ENCODE measurements at places on chromosomes 5 and 9.

DNA sequence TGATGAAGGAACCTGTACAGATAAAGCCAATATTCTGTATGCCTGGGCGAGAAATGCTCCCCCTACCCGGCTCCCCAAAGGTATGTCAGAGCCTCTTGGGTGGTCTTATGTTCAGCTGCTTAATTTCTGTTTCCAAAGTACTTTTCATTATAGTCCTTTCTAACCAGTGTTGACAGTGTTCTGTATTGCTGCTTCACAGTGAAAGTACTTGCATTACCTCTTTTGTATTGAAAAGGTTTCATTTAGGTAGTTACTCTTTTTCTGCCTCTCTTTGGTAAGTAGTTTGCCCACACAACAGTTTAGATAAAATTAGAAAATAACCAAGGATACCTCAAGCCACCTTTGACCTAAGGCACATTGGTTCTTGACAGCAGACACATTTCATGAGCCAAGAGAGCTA, 169.9 kb downstream of the PAM start:
- DNase-seq, result no peak

DNA sequence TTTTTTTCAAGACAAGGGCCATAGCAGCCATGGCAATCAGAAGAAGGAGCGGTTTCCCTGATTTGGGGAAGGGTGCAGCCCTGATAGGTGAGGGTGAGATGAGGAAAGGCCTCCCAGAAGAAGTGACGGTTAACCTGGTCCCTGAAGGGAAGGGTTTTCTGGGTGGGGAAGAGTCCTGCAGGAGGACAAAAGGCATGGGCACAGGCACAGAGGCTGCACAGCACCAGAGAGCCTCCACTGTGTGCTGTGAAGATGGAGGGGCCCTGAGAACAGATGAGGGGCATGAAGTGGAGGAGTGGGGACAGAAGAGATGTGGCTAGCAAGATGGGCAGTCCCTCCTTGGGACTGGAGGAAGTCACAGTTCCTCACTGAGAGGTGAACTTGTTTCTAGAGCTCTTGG, 46.3 kb upstream of the CXCL14 start:
- no peak for DNase-seq

DNA sequence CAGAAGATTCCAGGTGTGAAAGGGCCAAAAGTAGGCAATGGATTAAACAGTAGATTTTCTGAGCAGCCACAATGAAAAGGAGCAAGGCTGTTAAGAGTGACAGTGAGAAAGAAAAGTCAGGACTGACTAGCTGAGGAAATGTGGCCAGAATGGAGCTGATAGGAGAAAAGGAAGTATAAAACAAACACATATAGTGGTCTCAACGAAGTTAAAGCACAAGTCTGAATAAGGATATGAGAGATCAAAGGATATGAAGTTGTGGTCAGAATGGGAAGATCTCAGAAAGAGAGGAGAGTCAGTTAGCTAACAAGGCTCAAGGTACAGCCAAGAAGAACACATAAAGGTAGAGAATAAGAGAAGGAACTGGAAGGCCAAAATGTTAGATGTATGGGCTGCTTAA, 39.9 kb downstream of the FNIP1 start:
- DNase-seq, result no peak

DNA sequence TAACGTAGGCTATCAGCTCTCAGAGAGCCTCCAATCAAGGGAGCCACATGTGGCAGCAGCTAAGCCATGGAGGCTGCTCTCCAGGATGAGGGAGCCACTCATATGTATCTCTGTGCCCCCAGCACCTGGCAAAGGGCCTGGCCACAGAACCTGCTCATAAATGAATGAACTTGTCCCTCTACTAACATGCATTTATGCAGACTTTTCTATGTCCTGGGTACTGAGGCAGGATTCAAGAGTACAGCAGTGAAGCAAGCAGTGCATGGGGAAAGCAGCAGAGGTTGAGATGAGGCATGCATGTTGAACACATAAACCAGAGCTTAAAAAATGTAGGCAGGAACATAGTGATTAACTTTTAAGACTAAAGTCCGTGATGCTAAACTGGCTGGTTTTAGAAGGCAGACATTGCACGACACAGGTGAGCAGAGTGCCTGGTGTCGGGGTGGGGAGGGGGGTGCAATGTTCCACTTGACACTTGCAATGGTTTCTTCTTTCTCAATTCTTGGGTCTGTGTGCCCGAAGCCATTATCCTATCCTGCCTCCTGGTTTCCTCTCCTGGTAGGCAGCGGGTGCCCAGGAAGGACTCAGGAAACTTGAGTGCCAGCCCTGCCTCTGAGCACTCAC, 142.8 kb upstream of the ALDH1B1 start:
- no peak for DNase-seq

DNA sequence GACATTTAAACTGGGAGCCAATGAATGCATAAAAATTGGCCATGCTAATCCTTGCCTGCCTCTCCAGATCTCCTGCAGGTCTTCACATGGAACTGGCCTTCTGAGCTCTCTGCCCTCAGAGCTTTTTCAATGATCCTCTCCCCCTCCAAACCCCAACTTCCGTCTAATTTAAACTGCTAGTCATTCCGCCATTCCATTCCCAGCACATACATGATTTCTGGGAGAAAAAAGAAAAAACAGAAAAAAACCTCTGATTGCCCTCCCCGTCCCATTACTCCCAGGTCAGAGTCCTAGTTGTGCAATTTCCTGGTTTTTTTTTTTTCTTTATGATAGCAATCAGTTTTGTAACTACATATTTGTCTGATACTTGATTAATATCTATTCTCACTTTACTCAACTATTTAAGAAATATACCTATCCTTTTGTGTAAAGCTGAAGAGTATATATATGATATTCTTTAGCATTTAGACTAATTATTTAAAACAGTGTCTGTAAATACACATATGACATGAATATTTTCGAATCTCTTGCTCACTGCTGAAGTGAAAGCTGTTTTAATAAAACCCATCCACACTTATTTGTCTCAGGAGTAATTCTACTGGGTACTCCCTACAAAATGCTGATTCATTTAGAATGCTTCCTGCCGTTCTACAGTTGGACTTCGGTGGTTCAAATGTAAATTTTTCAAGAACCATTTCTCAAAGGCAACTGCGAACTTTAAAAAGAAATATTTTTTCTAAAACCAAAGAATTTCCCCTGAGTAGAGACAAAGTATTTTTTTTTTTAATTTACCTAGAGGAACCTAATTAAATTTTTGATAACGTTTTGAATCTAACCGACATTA, 1.6 kb downstream of the HINT1 start:
- DNase-seq, result no peak

- DNase-seq, result no peak
Measured at GRCh38 chr5:109161914-109162683, 247.7 kb downstream of the PJA2 start.

DNA sequence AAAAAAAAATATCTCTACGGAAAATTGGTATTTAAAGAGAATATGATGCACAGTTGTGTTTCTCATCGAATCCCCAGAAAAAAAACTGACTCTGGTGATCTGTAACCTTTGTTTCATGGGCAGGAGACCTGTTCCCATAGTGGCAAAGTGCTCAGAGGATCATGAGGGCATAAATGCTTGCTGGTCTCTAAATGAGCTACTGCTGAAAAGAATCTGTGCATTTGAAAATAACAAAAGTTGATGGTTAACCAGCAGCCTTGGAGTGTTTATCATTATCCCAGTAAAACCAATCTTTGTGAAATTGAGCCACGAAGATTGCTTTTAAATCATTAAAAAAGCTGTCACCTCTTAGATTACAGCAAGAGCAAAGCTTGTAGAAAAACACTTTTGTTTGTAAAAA, 775.4 kb downstream of the MTRR start:
- no peak for DNase-seq

GRCh38 chr5:112203229-112203628, 215.8 kb downstream of the EPB41L4A start:
- DNase-seq, result no peak

GRCh38 chr5:66850354-66851075, 254.3 kb downstream of the MAST4 start:
- DNase-seq, result no peak

DNA sequence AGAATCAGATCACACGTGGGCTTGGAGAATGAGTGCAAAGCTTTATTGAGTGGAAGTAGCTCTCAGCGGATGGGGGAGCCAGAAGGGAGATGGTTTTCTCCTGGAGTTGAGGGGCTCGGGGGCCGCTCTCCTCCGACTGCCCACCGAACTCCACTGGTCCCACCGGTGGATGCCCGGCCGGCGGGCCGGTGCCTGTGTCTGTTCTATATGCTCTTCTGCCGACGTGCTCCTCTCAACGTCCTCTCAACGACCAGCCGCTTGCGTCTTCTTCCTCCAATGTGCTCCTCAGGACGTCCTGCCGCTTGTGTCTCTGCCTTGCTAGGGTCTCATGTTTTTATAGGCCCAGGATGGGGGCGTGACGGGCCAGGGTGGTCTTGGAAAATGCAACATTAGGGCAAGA, 161.9 kb downstream of the MUSK start:
- DNase-seq, result no peak

DNA sequence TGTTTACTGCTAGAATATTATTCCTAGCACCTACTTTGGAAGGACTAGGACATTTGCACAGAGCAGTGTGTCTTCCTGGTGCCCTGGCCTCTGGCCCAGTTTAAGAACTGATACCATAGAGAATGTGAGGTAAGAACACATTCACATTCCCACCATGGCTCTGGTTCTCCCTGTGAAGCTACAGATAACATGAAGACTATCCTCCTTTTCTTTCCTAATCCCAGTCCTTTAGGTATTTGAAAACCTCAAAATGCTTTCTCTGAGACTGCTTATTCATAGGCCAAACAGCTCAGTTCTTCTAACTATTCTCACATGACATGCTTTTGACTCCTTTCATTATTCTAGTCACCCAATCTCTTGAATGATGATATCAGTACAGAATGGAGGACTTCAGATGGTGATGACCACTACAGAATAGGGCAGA, 11.9 kb downstream of the FAM219A start:
- no peak for DNase-seq

GRCh38 chr9:5062631-5063030, 77.6 kb downstream of the JAK2 start:
- no peak for DNase-seq

GRCh38 chr9:19231126-19231903, 822 bp downstream of the DENND4C start:
- peak; percentile 22 for DNase-seq

- no peak for DNase-seq
Measured at GRCh38 chr5:128877476-128877875, 87.8 kb upstream of the SLC27A6 start.

DNA sequence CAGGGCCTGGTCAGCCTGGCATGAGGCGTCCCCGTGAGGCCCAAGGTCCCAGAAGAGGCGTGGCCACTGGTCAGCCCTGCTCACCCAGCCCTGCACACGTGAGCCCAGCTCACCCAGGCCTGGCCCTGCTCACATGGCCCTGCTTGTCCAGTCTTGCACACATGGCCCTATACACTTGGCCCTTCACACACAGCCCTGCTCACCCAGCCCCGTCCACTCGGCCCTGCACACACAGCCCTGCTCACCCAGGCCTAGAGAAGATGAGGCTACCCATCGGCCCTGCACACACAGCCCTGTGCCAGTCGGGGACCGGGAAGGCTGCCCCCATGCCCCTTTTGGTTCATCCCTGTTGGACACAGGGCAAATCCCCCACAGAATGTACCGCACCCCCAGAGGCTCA, 28.4 kb downstream of the ZDHHC11B start:
- DNase-seq, result no peak

GRCh38 chr9:130422546-130422945, 22.2 kb upstream of the ASS1 start:
- no peak for DNase-seq

GRCh38 chr9:128091144-128091543, 23.1 kb downstream of the SLC25A25 start:
- no peak for DNase-seq

- peak; percentile 34 for DNase-seq
Measured at GRCh38 chr9:104903609-104904008, 24.3 kb downstream of the ABCA1 start.

DNA sequence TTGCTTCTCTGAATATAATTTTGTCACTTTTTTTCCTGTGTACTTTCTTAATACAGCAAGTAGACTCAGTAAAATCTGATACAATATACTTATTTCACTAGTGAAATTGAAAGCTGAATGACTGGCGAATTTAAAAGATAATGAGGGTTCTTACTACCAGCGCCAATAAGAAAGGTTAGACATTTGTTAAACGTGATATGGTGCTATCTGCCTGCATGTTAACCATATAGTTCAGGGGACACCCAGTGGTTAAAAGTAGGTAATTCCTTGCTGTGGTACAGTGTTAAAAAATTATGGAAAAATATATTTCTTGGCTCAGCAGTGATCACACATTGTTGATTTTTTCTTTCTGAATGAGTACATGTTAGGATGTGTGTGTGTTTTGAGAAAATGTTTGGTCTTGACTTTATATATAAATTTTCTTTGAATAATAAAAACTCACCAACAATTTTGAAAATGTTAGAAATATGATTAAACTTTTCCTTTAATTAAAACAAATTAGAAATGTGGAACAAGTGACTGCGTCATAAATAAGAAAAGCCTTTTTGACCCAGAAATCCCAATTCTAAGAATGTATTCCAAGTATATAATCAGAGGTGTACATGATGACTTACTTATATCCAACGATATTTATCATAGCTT, 25.8 kb downstream of the CAST start:
- DNase-seq, result peak; percentile 46

DNA sequence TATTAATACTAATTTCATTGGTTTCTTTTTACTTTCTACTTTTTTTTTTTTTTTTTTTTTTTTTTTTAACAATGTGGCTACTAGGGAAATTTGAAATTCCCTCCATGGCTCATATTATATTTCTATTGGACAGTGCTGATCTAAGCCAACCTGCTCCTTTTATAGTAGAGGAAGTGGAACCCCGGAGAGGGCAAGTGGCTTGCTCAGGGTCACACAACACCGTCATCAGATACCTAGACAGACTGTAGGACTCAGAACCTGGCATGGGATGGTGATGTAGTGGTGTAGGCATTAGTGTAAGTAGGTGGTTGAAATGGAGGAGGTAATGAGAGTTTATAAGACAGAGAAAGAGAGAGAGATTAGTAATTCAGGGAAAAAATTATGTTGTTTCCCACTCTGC, 10.8 kb downstream of the ZNF618 start:
- DNase-seq, result no peak

DNA sequence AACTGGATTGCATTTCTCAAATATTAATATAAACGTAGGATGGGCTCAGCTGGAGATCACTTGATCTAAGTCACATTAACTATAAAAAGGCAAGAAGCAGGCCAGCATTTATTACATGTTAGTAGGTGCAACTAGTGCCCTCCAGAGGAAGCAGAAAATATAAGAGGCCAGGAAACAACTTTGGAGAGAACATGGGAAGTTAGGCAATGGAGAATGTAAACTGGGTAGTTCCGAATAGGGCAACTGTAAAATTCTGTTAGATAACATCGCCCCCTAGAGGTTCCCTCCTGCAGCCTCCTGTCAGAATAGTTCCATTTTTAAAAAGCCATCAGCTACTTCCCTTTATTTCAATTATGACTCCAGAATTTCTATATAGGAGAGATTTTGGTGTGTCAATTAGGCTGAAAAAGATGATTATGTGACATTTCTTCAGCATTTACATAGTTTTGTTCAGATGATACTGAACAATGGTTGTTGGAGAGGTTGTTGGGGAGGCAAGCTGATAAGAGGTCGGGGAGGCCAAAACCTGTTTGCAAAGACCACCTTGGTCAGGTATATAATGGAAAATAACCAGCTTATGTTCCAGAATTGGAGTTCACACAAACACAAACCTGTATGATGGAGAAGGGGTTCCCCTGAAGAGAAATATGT, 22.4 kb downstream of the CCL28 start:
- DNase-seq, result peak; percentile 83

GRCh38 chr9:28127101-28127500, 553.8 kb upstream of the C9orf72 start:
- DNase-seq, result peak; percentile 30

Measured in COR-L47 (cell line).